ENCODE measurements at places on chromosomes 5 and 9. TPM values are rescaled to one million over a fixed set of nuclear protein-coding genes. Genes with fewer than 3 reads are reported as not detected.

GRCh38 chr5:141223112-141223783, at the start of gene PCDHB14:
Gene PCDHB14, plus strand, starts transcription at chr5:141223343. Its CDS starts 163 bp downstream, at chr5:141223506.
- ATAC-seq = no peak

The SLC34A3 gene
- total RNA-seq = 0.68 TPM

- no peak for ATAC-seq
Observed at GRCh38 chr9:91066856-91067255, 265.2 kb downstream of the SYK start.

- ATAC-seq = peak; percentile 77
Observed at GRCh38 chr9:21549251-21549765, 67.2 kb upstream of the IFNE start.

DNA sequence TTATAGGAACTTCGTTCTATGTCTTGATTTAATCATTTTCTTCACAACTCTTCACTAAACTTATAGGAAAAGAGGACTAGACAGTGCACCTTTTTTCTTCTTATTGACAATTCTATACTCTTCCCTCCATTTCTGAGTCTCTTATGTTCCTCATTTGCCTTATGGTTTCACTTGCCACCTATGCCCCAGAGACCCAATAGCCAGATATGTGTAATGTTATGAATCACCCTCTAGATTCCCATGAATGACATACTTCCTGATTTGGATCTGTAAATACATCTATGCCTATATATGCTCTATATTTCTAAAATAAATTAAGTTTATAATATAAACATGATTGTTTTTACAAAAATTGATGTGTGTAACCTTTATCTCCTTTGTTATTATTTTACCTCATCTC, 514.1 kb upstream of the MEF2C start:
- no peak for ATAC-seq

The TLE1 gene
- total RNA-seq = 12.0 TPM

- no peak for ATAC-seq
Observed at GRCh38 chr5:55829956-55830355, 21.2 kb upstream of the IL31RA start.

DNA sequence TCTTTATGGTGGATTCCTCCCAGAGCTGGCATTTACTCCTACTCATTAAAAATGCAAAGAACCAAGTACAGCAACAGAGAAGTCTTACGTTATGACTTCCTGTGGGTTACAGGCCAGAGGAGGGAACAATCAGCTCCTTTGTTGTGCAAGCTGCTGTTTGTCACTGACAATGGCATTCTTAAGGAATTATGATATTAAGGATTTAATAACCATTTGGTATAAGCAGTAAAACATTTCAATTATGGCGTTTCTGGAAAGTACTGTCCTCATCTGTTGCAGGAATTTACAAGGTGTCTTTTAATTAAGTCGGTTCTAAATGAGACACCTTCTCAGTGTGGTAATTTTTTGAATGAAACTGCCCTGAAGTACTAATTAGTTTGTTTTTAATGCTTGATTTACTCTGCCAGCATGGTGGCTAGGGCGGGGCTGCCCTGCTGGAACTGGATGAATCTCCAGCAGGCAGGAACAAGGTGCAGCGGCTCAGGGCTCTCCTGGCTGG, 49.1 kb upstream of the VDAC1 start:
- ATAC-seq = peak; percentile 67

DNA sequence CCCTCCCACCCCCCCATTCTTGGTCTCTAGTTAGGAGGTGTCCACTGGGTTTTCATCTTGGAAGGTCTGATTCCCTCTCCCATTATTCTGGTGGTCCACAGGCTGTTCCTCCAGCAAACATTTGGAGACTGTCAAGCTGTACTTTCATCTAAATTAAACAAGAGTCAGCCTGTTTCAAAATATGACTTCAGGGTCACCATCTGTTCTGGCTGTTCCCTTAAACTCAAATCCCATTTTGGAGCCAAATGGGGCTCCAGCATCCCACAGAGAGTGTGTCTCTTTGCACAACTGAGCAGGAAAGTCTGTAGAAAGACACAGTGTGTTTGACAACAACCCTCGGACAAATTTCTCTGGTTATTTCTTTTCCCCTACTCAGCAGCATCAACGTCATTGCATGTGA, 20.5 kb downstream of the COL15A1 start:
- no peak for ATAC-seq

The ASS1 gene
- 101 TPM for total RNA-seq

- no peak for ATAC-seq
Observed at GRCh38 chr5:57601996-57602395, 119.4 kb upstream of the ACTBL2 start.

The S100Z gene
- total RNA-seq = 0.40 TPM

The TAF11L13 gene
- total RNA-seq = not detected

The HMCN2 gene
- 1.6 TPM for total RNA-seq

The SPATA31D3 gene
- not detected for total RNA-seq

GRCh38 chr5:126707080-126707479, 69.9 kb upstream of the LMNB1 start:
- no peak for ATAC-seq

The NINJ1 gene
- 16.9 TPM for total RNA-seq

GRCh38 chr5:134086943-134087305, 27.6 kb upstream of the TCF7 start:
- no peak for ATAC-seq

The C9orf153 gene
- 0.12 TPM for total RNA-seq

GRCh38 chr5:88405783-88406182, 137.1 kb upstream of the TMEM161B start:
- no peak for ATAC-seq

DNA sequence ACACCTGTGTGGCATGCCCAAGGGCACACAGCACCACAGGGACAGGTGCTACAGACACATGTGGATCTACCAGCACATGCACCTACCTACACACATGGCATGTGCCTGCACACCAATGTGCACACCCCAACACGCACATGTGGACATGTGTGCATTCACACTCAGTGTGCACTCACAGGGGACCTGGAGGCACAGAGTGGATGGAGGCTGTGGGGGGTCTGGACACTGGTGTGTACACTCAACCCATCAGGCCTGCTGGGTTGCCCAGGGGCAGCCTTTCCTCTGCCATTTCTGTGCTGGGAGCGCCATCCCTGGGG, 1.7 kb downstream of the CRB2 start:
- ATAC-seq = no peak

The CDO1 gene
- total RNA-seq = 0.20 TPM

The ZBTB6 gene
- 4.1 TPM for total RNA-seq

DNA sequence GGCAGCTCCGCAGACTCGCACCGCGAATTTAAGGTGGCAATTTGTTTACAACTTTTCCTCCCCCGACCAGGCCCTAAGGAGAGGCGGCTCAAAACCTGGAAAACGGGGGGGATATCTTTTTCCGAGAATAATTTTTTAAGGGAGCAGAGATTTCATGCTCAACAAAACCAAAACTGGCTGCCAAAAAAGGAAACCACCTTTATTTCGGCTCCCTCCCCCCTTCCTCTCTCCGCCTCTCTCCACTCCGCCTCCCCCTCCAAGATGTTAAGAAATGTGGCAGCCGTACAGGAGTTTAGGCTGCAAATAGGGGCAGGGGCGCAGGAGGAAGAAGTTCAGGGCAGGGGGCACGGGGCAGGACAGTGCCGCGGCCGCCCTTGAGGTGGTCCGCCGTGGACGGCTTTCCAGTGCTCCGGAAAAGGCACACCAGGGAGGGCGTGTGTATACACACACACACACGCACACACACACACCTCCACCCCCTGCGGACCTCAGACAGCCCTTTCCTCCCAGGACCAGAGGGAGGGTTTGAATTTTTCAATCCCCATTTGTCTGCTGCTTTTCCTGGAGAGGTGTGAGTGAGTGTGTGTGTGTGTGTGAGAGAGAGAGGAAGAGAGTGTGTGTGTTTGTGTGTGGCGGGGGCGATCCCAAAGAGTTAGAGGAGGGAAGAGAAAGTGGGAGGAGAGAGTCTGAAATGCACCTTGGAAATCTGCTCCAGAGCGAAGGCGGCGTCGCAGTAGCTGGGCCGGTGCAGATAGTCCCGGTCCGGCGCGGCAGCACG, 9.1 kb downstream of the PTCH1 start:
- peak; percentile 24 for ATAC-seq

- peak; percentile 27 for ATAC-seq
Observed at GRCh38 chr5:174750711-174751110, 26.3 kb downstream of the MSX2 start.

The POLE3 gene
- 39.7 TPM for total RNA-seq

DNA sequence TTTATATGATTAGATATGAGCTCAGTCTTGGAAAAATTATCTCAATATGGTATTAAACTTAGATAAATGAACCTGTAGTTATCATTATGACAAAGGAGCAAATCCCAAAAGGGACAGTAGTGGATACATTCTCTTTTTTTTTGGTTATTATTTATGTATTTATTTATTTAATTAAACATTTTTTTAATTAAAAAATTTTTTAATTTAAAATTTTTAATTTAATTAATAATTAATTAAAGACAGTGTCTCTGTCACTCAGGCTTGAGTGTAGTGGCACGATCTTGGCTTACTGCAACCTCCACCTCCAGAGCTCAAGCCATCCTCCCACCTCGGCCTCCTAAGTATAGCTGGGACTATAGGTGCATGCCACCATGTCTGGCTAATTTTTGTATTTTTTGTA, 15.6 kb downstream of the ANKHD1 start:
- ATAC-seq = no peak

- ATAC-seq = no peak
Observed at GRCh38 chr5:150659360-150660107, 1.5 kb upstream of the MYOZ3 start.

DNA sequence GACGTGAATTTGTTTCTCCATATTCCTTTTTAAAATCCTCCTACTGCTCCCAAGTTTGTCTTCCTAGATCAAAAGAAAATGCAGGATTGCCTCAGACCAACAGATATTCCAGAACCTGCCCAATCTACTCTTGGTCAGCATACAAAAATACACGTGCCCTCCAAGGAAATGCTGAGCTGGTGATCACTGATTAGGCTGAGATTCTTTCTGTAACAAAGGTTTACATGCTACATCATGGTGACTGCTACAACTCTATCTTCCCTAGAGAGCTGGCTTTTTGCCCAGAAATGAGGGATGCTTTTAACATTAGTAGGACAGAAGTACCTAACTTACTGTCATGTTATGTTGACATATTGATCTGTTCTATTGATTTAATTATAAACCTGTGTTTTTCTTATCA, 35.5 kb downstream of the OR2Y1 start:
- ATAC-seq = no peak

The GLRA1 gene
- total RNA-seq = not detected

DNA sequence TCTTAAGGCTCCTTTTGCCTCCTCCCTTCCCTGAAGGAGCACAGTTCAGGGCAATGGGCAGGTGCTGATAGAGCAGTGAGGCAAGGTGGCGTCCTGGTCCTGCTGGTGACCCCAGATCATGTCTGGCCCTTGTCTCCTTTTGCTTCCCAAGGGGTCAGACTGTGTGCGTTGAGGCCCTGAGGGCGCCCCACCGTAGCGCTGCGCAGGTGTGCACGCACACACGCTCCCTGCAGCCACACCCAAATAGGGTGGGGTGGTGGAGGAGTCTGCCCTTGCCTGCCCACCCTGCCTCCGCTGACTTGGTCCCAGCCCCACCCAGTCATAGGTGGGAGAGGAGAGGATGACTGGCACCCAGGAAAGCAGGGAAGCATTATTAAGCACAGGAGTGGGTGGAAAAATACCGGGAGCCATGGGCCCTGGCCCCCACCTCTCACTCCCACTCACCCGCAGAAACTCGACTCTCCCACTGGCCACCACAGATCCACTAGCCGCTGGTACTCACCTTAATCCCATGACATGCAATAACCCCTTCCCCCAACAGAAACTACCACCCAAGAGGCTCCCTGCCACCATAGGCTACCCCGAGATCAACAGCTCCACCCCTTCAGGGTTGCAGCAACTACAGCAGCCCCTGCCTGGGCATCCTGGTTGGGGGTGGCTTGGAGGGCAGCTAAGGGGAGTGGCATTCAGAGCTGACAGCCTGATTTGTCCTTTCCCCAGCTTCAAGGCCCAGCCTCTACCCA, 16.7 kb downstream of the PDLIM4 start:
- peak; percentile 73 for ATAC-seq

GRCh38 chr5:174177976-174178605, 132.6 kb downstream of the NSG2 start:
- ATAC-seq = peak; percentile 32

- peak; percentile 85 for ATAC-seq
Observed at GRCh38 chr9:3467593-3468219, 58.1 kb downstream of the RFX3 start.
